ENCODE measurements at places on chromosomes 3 and 15.

DNA sequence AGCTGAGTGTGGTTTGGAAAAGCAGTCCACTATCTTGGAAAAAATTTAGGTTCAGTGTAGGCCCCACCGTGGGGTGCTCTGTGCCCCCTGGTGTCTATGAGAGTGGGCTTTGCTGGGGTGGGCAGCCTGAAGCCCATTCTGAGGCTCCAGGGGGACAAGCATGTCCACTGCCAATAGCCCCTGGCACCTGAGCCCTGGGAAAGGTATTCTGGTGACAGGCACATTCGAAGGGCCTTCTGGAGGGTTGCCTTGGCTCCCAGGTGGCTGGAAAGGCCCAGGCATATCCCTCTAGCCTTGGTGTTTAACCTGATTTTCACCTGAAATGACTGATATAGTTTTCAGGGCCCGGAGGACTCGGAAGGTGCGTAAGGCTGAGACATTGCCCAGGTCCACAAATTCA, 36.1 kb downstream of the SCN5A start:
- no peak for DNase-seq

GRCh38 chr3:54830658-54831057, 97.2 kb downstream of the LRTM1 start:
- DNase-seq, result peak; percentile 1

DNA sequence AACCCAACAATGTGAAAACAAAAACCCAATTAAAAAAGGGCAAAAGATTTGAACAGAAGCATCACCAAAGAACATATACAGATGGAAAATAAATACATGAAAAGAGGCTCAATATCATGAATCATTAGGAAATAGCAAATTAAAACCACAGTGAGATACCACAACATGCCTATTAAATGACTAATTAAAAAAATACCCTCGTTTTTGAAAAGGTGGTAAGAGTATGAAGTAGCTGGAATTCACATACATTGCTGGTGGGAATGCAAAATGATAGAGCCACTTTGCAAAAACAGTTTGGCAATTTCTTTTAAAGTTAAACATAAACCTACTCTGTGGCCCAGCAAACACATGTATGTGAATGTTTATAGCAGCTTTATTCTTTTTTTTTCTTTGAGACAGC, 75.8 kb downstream of the B3GNT5 start:
- DNase-seq, result no peak

GRCh38 chr15:59873644-59874272, 130.4 kb upstream of the FOXB1 start:
- no peak for DNase-seq

GRCh38 chr15:52584414-52584813, 15.6 kb upstream of the ARPP19 start:
- DNase-seq, result no peak

- DNase-seq, result no peak
Measured at GRCh38 chr3:51386159-51386851, 1.2 kb downstream of the MANF start.

GRCh38 chr3:105274958-105275357, 91.8 kb upstream of the ALCAM start:
- no peak for DNase-seq

GRCh38 chr15:86906376-86906775, 826.7 kb downstream of the AGBL1 start:
- no peak for DNase-seq

DNA sequence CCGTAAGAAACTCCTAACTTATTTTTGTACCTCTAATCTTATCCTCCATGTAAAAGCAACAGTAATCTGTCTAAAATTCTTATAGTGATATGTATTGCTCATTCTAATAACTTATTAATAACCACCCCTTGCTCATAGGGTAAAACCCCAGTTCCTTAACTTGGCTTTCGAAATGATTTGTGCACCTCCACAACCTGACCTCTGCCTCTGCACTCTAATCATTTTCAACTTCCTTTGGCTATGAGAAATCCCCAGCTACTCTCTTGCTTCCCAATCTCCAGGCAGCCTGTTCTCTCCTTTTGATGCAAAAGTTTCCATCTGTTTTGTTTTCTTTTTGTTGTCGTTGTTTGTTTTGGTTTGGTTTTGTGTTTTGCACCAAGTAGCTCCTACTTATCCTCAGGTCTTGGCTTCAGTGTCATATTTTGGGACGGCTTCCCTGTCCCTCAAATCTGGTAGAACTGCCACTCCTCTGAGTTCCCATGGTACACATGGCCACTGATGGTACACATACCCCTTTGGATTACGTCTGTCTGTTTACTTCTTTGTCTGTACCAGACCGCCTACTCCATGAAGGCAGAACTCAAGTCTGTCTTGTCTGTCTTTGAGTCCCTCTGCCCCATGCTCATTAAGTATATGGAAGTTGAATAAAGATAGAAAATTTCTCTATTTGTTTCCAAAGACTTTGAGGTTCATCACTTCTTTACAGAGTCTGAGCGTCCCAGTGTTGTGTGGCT, 105.6 kb upstream of the TGFBR2 start:
- no peak for DNase-seq

- no peak for DNase-seq
Measured at GRCh38 chr3:172581757-172582166, 58.5 kb upstream of the TNFSF10 start.

DNA sequence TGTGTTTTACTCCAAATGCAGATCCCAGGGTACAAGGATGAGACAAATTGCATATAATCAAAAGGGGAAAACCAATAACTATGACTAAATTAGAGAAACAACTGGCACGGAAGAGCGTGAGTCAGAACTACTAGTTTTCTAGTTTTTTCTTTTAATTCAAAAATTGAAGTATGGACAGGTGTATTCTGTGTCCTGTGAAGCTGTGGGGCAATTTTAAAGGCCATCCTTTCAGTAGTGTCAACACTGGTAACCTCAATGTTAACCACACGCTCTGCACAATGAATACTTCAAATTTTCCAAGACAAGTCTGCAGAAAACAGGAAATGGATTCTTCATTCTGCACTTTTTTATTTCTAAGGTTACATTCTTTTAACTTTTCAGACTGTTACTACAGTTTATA, 32.5 kb upstream of the GOLGA8A start:
- no peak for DNase-seq

GRCh38 chr15:82553846-82554245, 13.6 kb upstream of the RPS17 start:
- DNase-seq, result no peak

DNA sequence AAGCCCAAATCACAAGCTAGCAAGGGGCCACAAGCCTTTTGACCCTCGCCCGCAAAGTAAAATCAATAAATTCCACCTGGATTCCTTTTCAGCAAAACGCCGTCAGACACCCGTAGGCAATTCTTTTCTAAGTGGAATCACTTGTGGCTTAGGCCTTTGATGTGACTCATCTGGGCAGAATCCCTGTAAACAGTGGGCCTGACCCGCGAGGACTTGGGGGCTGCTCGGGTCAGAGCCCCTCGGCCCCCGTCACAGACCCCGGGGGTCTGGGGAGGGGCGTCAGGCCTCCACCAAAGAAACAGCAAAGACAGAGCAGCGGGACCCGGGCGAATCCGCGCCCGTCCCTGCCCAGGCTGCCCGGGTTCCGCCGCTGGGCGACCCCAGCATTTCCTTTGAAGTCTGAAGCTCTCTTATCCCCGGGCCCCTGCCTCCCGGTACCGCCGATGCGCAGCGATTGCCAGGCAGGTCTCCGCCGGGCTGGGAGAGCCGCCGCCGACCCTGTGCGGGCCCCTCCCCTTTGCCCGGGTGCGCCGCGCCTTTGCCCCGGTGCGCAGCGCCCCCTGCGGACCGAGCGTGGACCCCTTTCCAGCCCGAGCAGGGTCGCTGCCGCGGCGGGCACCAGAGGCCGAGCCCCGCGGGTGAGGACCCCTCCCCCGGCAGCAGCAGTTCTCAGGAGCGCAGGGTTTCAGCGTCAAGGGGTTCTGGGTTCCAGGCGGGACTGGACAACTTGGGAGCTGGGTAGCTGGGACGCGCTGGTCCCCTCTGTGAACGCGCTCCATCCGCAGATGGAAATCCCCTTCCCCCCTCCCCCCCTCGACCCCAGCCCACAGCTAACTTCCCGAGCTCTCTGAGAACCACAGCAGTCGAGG, 178.3 kb downstream of the UACA start:
- peak; percentile 46 for DNase-seq

- peak; percentile 73 for DNase-seq
Measured at GRCh38 chr3:196518966-196519717, 4.0 kb upstream of the SMCO1 start.

- no peak for DNase-seq
Measured at GRCh38 chr3:175951047-175951694, 1092.0 kb downstream of the NAALADL2 start.

GRCh38 chr15:70907784-70908471, 15.3 kb downstream of the LRRC49 start:
- no peak for DNase-seq
